ENCODE measurements at places on chromosomes 5 and 9.

DNA sequence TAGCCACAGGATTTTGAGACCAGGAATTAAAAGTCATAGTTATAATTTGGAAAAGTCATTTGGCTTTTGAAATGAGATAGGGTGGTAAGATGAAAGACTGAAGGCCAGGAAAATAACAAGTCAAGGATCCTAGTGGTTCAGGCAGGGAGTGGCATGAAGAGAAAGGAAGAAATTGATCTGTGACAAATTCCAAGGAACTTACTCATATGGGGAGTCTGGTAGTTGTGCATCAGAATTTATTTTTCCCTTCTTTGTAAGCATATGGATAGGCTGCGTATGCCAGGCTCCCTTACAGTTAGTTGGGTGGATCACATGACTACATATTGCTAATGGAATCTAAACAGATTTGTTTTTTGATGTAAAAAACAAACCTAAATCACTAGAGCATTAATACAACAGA is 21.0 kb downstream of the ISL1 start:
- no peaks in the 10 kb centered on the region for H3K4me1 ChIP-seq
- H3K27ac ChIP-seq, result no peak overlapping the region
- no peaks in the 10 kb centered on the region for H3K36me3 ChIP-seq

- no peaks in the 10 kb centered on the region for H3K36me3 ChIP-seq
- no peak overlapping the region for H3K4me3 ChIP-seq
- peaks cover 99% of the 10 kb centered on the region for H3K27me3 ChIP-seq
- no peaks in the 10 kb centered on the region for H3K4me1 ChIP-seq
- no peak overlapping the region for H3K27ac ChIP-seq
These were observed 5.4 kb upstream of the FOXE1 start for GRCh38 chr9:97847474-97848214.

DNA sequence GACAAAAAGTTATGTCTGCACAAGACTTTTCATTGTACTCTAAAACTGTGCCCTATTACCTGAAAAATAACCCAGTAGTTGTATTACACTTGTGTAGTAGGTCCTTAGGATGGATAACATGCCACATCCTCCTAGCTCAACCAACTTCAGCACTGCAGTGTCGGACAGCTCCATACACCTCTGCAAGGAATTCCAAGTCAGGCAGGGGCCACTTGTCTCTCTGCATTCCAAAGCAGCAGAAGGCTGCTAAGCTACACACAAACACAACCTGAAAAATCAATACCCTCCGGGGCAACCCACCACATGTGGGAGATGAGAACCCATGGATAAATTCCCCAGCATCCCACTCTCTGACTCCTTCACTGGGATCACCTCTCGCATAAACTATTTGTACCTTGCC is 50.2 kb downstream of the MED10 start:
- DNase-seq, result no peak
- H3K4me3 ChIP-seq, result no peak overlapping the region
- H3K36me3 ChIP-seq, result no peaks in the 10 kb centered on the region
- H3K27ac ChIP-seq, result no peak overlapping the region
- no peaks in the 10 kb centered on the region for H3K27me3 ChIP-seq

- H3K27me3 ChIP-seq, result no peaks in the 10 kb centered on the region
- H3K27ac ChIP-seq, result no peak overlapping the region
- no peaks in the 10 kb centered on the region for H3K36me3 ChIP-seq
- H3K4me3 ChIP-seq, result no peak overlapping the region
- DNase-seq, result no peak
These were observed 89.9 kb upstream of the FBXW11 start for GRCh38 chr5:172096207-172096940.

- H3K4me3 ChIP-seq, result no peak overlapping the region
- H3K27me3 ChIP-seq, result no peaks in the 10 kb centered on the region
- no peak overlapping the region for H3K27ac ChIP-seq
- H3K36me3 ChIP-seq, result no peaks in the 10 kb centered on the region
- no peak for DNase-seq
These were observed 434.0 kb upstream of the CLINT1 start for GRCh38 chr5:158292981-158293380.

DNA sequence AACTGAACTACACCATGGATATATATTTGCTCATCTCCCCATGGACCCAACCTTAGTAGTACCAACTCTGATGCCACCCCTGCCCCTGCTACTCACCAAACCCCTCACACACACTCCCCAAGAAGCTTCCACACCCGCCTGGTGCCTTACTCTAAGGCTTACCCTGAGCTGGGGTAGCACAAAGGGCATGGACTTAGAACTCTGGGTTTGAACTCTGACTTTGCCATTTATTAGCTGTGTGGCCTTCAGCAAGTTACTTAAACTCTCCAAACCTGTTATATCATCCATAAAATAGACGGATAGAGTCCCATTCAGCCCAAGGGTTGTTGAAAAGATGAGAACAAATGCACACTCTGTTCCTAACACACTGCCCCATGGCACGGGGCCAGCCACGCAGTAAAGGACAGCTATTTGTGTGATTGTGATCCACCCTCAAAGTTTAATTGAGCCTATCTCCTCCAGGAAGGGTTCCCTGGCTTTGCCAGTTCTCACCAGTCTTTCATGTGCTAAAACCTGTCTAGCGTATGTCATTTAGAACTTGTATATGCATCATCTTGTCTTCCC is 111.0 kb downstream of the KLHL3 start:
- no peaks in the 10 kb centered on the region for H3K27me3 ChIP-seq
- no peak for DNase-seq
- H3K4me3 ChIP-seq, result no peak overlapping the region
- no peak overlapping the region for H3K27ac ChIP-seq

DNA sequence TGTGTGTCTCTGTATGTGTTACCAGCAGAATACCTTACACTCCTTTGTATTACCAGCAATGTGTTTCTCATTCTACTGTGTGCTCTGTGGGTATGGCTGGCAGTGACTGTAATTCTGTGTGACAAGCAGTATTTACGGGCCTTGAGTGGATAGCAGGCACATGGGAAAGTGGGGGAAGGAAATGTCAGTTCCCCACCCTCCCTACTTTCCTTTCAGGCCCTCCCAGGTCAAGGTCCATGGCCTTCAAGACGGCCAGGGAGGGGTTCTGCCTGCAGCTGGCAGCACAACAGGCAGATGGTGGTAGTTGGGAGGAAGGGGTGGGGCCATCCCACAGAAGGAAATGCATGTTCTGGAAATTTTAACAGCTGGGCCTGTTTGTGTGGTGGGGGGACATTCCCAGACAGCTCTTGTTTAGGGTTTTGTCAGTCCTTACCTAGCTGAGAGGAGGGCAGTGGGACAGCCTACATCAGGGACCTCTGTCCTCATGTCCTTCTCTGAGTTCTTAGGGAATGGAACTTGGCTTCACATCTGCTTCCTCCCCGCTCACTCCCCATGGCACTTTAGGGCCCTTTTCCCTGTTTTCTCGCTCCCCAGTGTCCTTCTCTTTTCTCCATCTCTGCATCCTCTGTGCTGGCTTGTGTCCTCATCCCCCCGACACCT is 14.6 kb upstream of the TNIP1 start:
- no peak overlapping the region for H3K4me3 ChIP-seq
- no peaks in the 10 kb centered on the region for H3K36me3 ChIP-seq
- peak; percentile 91 for DNase-seq
- peaks cover 37% of the 10 kb centered on the region for H3K4me1 ChIP-seq

GRCh38 chr9:75408391-75408790 is 320.1 kb downstream of the OSTF1 start:
- no peak overlapping the region for H3K4me3 ChIP-seq
- no peak for DNase-seq
- no peaks in the 10 kb centered on the region for H3K4me1 ChIP-seq
- H3K27ac ChIP-seq, result no peak overlapping the region
- no peaks in the 10 kb centered on the region for H3K27me3 ChIP-seq
- H3K36me3 ChIP-seq, result no peaks in the 10 kb centered on the region

DNA sequence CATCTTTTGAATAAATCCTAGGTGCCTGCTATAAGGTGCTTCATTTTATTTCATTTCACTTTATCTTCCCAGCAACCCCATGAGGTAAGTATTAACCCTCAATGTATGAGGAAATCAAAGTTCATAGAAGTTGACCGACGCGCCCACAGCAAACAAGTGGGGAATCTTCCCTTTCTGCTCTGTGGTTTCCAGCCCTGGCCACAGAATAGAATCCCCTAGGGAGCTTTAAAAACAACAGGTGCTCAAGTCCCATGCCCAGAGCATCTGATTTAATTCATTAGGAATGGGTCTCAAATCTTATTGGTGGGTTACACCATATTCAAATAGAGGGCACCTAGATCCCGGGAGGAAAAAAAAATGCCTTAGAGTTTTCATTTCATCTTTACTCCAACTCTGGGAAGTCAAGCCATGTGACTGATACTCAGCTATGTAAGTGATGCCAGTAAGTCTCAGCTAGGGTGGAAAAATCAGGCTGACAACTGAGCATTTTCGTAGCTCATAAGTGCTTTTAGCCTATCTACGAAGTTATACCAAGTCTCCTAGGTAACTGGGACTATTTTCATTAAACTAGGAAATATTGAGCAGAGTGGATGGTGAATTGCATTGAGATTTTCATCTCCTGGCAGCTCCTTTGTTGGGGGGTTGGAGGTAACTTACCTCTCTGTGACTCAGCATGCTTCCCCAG is 353.4 kb upstream of the SLC30A5 start:
- no peak overlapping the region for H3K27ac ChIP-seq
- H3K4me1 ChIP-seq, result no peaks in the 10 kb centered on the region
- H3K27me3 ChIP-seq, result no peaks in the 10 kb centered on the region
- H3K4me3 ChIP-seq, result no peak overlapping the region

- H3K4me3 ChIP-seq, result no peak overlapping the region
- no peaks in the 10 kb centered on the region for H3K27me3 ChIP-seq
- no peaks in the 10 kb centered on the region for H3K36me3 ChIP-seq
- DNase-seq, result no peak
- H3K27ac ChIP-seq, result no peak overlapping the region
These were observed 505.6 kb downstream of the MAN2A1 start for GRCh38 chr5:110195288-110195687.

All from transverse colon (tissue), 4 donors.